ENCODE measurements at places on chromosomes 5 and 9. TPM values are rescaled to one million over a fixed set of nuclear protein-coding genes. Genes with fewer than 3 reads are reported as not detected.

- DNase-seq = no peak
- no peaks in the 10 kb centered on the region for H3K4me1 ChIP-seq
- H3K4me3 ChIP-seq = no peak overlapping the region
- no peak overlapping the region for H3K27ac ChIP-seq
- H3K36me3 ChIP-seq = no peaks in the 10 kb centered on the region
Observed at GRCh38 chr5:174384509-174384947, 339.0 kb downstream of the NSG2 start.

DNA sequence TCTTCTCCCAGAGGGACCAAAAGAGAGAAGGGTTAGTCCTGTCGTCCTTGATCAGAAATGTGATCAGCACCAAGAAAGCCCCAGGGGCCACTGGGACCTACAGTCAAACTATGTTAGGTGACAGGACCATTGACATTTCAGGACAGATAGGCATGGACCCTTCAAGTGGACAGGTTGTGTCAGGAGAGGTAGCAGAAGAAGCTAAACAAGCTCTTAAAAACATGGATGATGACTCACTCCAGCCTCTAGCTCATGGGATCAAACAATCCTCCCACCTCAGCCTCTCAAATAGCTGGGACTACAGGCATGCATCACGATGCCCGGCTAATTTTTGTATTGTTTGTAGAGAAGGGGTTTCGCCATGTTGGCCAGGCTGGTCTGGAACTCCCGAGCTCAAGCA is 2.3 kb upstream of the AQP3 start:
- no peak overlapping the region for H3K27ac ChIP-seq
- H3K27me3 ChIP-seq = no peaks in the 10 kb centered on the region

The SPATA31E1 gene
- total RNA-seq = not detected

GRCh38 chr9:127035423-127035822 is 87.0 kb downstream of the ANGPTL2 start:
- H3K36me3 ChIP-seq = no peaks in the 10 kb centered on the region
- DNase-seq = no peak
- no peak overlapping the region for H3K27ac ChIP-seq
- H3K27me3 ChIP-seq = no peaks in the 10 kb centered on the region
- H3K4me1 ChIP-seq = no peaks in the 10 kb centered on the region

GRCh38 chr5:160173-160510 is 31.2 kb upstream of the LRRC14B start:
- DNase-seq = no peak
- H3K36me3 ChIP-seq = no peaks in the 10 kb centered on the region
- H3K27ac ChIP-seq = no peak overlapping the region
- H3K4me1 ChIP-seq = no peaks in the 10 kb centered on the region
- no peak overlapping the region for H3K4me3 ChIP-seq

The TAF11L5 gene
- not detected for total RNA-seq

The IRX4 gene
- not detected for total RNA-seq

DNA sequence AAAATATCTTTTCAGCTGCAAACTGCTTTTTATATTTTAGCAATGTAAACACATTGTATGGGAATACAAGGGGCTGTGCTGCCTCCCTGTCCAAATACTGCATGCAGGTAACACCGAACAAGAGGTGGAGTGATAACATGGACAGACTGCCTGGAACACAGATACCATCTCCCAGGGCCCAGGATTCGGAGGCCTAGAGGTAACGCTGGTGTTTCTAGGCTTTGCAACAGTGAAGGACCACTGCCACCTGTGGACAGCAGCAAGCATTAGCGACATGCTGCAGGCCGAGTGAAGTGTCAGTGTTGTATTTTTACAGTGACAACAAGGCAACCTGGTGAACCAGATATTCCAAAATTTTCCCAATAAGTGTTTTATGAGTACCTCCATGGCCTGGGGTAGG is 379.1 kb downstream of the DMRT2 start:
- H3K27ac ChIP-seq = no peak overlapping the region
- no peak overlapping the region for H3K4me3 ChIP-seq

DNA sequence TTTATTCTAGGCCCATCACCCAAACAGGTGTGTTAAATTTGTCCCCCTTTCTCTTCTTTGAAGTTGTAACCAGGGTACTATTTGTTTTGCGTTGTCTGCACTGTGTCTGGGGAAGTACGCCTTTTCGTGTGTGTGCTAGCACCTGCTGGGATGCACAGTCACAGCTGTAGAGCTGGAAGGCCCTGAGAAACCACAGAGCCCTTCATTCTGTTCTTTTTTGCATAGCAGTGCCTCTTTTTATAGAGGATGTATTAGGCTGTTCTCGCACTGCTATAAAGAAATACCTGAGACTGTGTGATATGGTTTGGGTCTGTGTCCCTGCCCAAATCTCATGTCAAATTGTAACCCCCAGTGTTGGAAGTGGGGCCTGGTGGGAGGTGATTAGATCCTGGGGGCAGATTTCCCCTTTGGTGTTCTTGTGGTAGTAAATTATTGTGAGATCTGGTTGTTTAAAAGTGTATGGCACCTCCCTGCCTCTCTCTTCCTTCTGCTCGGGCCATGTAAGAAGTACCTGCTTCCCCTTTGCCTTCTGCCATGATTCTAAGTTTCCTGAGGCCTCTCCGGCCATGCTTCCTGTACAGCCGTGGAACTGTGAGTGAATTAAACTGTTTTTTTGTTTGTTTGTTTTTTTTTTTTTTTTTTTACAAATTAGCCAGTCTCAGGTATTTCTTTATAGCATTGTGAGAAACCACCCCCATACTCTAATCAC is 14.0 kb downstream of the SEC61B start:
- DNase-seq = peak; percentile 52
- H3K27ac ChIP-seq = peak overlapping the region; percentile 58
- no peaks in the 10 kb centered on the region for H3K27me3 ChIP-seq
- H3K36me3 ChIP-seq = peaks cover 24% of the 10 kb centered on the region
- H3K4me1 ChIP-seq = peaks cover 13% of the 10 kb centered on the region

DNA sequence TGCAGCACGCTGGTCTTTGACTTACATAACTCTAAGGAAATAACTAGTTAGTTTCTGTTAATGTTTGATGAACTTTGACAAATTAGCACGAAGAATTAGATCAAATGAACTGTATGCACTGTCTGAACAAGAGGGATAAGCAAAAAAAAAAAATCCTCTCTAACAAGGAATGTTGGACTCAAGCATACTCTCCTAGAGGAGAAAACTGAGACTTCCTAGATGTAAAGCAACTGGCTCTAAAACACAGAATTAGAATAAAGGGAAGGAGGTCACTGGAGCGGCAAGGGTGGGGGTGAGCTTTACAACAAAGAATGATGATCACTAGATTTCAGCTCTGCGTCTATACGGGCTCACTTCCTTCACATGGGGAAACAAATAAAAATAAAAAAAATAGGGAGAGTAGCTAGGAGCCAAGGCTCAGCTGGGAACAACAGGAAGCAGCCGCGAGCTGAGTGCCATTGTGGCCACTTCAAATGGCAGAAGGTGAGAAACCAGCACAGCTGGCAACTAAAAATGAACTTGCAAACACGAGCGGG is 48.7 kb upstream of the CEMIP2 start:
- no peaks in the 10 kb centered on the region for H3K36me3 ChIP-seq
- H3K27ac ChIP-seq = no peak overlapping the region
- no peak overlapping the region for H3K4me3 ChIP-seq
- no peak for DNase-seq

DNA sequence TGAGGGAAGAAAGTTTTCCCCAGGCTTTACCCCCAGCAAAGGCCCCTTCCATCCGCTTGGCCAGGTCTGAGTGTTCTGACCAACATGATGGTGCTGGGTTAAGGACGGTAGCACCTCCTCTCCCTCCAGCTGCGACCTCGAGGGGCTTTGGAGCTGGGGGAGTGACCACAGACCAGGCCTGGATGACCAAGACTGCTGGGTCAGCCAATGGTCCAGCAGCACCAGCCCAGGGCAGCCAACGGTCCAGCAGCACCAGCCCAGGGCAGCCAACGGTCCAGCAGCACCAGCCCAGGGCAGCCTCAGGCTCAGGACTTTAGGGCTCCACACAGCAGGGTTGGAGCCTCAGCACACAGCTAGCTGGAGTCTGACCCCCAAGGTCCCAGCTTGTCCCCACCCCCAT is 57.2 kb upstream of the CNOT6 start:
- no peak overlapping the region for H3K4me3 ChIP-seq
- H3K27ac ChIP-seq = no peak overlapping the region
- H3K4me1 ChIP-seq = no peaks in the 10 kb centered on the region
- H3K36me3 ChIP-seq = no peaks in the 10 kb centered on the region
- H3K27me3 ChIP-seq = peaks cover 9% of the 10 kb centered on the region

The PARP8 gene
- 36.9 TPM for total RNA-seq

DNA sequence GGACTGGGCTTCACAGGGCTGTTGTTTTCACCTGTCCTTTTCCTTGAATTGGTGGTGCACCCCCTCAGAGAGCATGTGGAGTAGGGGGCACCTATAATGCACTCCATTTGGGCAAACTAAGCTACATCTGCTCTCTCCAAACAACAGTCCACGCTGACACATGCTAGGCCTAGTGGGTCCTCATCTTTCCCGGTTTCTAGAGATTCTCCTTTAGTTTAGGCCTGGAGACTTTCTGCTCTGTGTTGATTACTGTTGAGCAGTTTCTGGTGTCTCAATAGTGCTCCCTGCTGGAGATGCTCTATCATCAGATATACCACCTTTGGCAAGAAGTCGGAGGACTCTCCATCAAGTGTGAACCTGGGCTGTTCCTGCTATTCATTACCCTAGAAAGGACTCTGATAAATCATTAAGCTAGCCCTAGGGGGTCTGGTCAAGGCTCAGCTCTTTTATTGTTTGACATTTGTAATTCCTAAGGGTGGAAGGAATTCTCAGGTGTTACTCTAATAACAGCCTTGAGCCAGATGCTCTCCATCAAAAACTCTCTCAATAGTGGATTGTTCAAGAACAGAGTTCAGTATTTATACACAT is 64.0 kb upstream of the FYB1 start:
- peak overlapping the region; percentile 68 for H3K27ac ChIP-seq
- peaks cover 9% of the 10 kb centered on the region for H3K36me3 ChIP-seq
- peaks cover 3% of the 10 kb centered on the region for H3K27me3 ChIP-seq
- peak overlapping the region; percentile 4 for H3K4me3 ChIP-seq

DNA sequence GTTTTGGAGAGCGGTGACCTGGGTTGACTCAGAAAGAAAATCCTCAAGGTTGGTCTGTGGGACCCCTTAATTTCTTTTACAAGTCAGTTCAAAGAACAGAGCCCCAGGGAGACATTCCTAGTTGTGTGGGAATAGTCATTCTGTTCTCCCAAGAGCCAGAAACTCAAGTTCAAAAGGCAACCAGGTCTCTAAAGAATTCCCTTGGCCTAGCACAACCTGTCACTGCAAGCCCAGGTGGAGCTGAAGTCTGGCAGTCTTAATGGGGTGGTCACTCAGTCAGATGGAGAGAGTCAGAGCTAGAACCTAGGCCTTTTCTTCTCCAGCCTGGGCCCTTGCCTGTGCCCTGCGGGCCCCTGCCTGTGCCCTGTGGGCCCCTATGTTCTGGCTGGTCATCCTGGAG is 37.5 kb upstream of the CDKN2AIPNL start:
- no peaks in the 10 kb centered on the region for H3K27me3 ChIP-seq
- no peak for DNase-seq
- no peak overlapping the region for H3K27ac ChIP-seq
- H3K4me3 ChIP-seq = no peak overlapping the region
- H3K4me1 ChIP-seq = no peaks in the 10 kb centered on the region

DNA sequence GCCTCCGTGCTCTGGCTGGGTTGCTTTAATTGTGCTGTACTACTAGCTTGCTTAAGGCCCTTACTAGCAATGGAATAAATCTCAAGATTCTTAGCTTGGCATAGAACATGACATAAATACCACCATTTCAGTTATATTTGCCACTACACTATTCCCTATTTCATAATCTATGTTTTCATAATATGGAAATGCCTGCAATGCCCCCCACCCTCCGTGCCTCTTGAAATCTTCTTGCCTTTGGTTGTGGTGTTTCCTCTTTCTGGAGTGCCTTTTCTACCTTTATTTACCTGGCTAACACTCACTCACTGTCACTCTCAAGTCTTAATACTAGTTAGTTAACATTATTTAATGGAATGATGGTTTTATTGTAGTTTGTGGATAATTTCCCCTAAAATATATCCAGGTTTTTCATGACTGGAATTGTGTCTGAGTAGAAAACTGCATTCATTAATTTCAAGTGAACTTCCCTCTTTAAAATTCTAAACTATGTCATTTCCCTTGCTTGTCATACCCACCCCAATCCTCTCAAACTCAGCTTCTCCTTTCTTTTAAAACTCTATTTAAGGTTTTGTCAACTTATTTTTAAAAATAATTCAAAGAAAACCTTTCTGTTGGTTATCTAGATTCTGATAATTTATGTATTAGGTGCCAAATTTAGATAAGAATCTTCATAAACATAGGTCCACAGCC is 521.7 kb upstream of the DAB2 start:
- no peak overlapping the region for H3K4me3 ChIP-seq
- DNase-seq = no peak
- H3K36me3 ChIP-seq = peaks cover 5% of the 10 kb centered on the region
- peaks cover 3% of the 10 kb centered on the region for H3K4me1 ChIP-seq
- no peak overlapping the region for H3K27ac ChIP-seq
- no peaks in the 10 kb centered on the region for H3K27me3 ChIP-seq

DNA sequence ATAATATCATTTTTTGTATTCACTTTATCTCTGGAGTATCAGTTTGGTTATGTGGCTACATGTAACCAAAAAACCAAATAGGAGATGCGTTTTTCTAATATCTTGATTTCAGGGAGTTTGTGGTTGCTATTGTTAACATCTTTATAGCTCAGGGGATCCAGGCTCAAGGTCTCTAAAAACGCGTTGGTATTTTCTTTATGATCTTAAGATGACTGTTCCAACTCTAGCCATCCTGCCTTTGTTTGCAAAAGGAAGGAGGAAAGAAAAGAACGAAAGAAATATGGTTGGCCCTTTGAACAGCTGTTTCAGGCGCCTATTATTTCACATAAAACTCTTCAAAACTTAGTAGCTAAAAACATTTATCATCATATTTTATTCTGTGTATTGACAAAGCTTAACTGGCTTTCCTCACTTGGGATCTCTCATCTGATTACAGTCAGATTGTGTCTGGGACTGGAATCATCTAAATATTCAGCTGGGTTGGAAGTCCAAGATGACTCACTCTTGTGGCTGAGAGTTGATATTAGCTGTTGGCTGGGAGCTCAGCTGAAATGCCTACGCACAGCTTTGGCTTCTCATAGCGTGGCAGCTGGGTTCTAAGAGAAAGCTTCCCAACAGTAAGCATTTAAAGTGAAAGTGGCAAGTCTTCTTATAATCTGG is 60.1 kb downstream of the FAM174A start:
- no peak overlapping the region for H3K4me3 ChIP-seq
- no peak for DNase-seq
- H3K36me3 ChIP-seq = no peaks in the 10 kb centered on the region
- H3K27me3 ChIP-seq = no peaks in the 10 kb centered on the region

DNA sequence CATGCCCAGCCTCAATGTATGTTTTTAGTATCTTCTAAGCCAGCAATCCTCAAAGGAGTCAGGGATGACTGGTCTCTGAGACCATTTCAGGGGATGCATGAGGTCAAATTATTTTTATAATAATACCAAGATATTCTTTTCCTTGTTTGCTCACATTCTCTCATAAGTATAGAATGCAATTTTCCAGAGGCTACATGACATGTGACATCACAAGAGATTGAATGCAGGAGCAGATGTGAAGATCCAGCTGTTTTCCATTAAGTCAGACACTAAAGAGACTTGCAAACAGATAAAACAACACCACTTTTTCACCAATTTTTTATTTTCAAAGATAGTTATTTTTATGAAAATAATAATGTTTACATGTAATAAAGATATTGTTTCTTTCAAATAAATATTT is 22.0 kb upstream of the FREM1 start:
- no peaks in the 10 kb centered on the region for H3K36me3 ChIP-seq
- DNase-seq = no peak

The EPB41L4B gene
- total RNA-seq = 0.17 TPM

- no peak for DNase-seq
- H3K36me3 ChIP-seq = peaks cover 11% of the 10 kb centered on the region
- no peak overlapping the region for H3K4me3 ChIP-seq
- peaks cover 28% of the 10 kb centered on the region for H3K4me1 ChIP-seq
- no peak overlapping the region for H3K27ac ChIP-seq
- H3K27me3 ChIP-seq = no peaks in the 10 kb centered on the region
Observed at GRCh38 chr9:15220658-15221318, 86.2 kb downstream of the TTC39B start.

All from activated CD4-positive, alpha-beta memory T cell treated with anti-CD3 and anti-CD28 coated beads for 36 hours (primary cell).